ENCODE measurements at places on chromosomes 4 and X.
A peak's percentile ranks its signal among the peaks of the same experiment; 100 is the strongest.

DNA sequence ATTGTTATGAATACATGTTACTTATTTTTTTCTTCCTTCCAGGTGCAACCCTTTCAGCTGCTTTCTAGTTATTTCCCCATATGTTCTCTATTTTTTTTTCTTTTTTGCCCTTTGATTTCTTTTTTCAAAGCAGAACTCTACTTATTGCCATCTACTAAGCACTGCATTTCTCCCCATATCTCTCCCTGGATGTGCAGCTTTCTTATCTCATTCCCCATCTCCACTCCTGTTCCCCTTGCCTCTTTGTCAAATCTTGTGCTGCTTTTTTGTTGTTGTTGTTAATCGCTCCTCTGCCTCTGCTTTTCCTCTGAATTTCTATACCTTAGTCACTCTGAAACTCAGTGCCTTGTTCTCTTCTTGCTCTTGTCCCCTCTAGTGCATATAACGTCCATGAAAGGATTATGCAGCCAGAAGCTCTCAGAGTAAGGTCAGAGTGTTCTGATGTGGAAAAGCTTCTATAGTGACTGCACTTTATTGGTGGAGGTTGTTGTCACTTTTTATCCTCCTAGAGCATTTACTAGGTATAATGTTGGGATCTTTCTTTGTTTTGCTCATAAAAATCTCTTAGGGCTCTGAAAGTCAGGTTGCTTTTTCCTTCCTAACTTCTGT lies 51.1 kb upstream of the JADE1 start:
- DNase-seq = no peak

DNA sequence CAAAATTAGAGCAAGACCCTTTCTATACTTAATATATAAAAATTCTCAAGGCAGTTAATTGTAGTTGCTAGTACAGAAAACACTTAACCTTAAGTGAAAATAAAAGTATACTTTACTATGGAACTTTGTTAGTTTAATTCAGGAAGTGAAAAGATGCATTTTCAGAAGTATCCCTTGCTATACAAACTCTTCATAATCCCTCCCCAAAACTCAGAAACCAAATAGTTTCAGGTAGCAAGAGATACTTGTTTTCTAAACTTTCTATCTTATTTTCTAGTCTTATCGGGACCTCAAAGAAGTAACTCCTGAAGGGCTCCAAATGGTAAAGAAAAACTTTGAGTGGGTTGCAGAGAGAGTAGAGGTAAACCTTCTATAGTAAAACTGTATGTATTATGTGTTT lies 14.3 kb downstream of the PAICS start:
- no peak for DNase-seq

- DNase-seq = no peak
These were observed 151.3 kb upstream of the LEF1 start for GRCh38 chr4:108320061-108320460.

DNA sequence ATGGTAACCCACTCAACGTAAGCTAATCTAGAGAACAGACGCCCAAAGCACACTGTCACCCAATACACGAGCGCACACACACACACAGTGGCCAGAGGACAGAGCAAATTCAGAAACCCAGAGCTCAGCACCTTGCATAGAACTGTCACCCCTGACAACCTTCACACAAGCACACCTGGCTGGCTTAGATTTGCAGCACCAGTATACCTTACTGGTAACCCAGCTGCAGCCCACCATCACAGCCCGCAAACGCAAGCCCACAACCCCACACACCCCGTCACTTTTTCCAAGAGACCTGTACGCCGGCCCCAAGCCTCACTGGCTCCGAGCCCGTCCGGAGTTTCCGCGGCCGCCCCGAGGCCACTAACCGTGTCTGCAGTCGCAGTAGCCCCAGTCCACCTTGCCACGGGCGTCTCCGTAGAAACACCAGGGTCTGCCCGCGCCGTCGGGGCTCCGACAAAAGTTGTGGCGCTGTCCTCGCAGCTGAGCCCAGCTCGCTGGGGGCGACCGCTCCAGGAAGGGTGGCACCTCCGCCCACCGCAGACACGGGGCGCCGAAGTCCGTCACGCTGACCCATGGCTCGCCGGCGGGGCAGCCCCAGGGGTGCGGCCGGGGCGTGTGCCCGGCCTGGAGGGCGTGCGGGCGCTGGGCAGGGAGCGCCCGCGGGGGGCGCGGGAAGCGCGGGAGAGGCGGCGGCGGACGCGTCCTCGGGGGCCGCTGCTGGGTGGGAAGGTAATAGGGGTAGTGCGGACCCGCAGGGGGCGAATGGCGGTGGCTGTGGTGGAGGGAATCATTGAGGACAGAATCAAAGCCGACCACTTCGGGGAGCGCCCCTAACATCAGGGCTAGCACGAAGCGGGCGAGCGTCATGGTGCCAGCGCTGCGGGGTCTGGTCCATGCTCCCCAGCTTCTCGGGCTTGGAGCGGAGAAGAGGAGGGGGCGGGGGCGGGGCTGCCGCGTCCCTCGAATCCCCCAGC lies 664 bp downstream of the PRSS12 start:
- DNase-seq = no peak

GRCh38 chr4:167964766-167965373 lies 127.5 kb upstream of the ANXA10 start:
- no peak for DNase-seq

GRCh38 chrX:37331546-37331945 lies 17.6 kb upstream of the PRRG1 start:
- DNase-seq = no peak

DNA sequence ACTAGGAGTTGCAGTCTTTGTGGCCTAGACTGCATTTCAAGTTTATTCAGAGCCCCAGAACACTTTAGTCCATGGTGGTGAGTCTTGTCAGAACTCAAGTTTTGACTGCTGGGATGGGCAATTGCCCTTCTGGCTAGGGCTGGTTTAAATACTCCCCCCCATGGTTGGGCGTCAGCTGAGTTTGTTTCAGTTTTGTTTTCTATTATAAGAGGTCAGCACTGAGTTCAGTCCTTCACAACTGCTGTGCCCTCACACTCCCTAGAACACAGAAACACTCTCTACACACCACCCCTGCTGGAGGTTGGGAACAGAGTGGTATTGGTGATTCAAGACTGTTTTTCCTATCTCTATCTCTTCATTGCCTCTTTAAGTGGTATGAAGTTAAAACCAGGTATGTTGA lies 217.0 kb downstream of the GUCY2F start:
- no peak for DNase-seq

DNA sequence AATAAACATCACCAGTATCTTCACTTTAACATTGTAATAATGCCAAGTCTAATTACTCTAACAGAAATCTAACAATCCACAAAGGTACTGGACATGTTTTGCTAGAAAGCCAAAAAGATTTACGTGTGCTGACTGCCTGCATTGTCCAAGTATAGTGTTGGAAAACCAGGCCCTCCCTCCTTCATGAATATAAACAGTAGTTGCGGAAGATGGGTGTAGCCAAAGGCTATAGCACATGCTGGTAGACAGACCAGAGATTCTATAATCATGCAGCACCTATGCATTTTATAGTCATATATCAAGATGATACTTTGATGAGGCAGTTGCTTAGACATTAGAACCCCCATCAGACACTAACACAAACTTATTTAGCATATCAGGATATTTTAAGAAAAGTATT lies 22.6 kb downstream of the ZNF280C start:
- no peak for DNase-seq

GRCh38 chr4:151231915-151232595 lies 44.9 kb upstream of the PRSS48 start:
- no peak for DNase-seq

GRCh38 chr4:3337811-3338210 lies 45.0 kb downstream of the RGS12 start:
- no peak for DNase-seq

GRCh38 chrX:1835056-1835455 lies 220.2 kb downstream of the ASMT start:
- no peak for DNase-seq

- no peak for DNase-seq
These were observed 174.2 kb downstream of the MAPK10 start for GRCh38 chr4:86185659-86186058.

DNA sequence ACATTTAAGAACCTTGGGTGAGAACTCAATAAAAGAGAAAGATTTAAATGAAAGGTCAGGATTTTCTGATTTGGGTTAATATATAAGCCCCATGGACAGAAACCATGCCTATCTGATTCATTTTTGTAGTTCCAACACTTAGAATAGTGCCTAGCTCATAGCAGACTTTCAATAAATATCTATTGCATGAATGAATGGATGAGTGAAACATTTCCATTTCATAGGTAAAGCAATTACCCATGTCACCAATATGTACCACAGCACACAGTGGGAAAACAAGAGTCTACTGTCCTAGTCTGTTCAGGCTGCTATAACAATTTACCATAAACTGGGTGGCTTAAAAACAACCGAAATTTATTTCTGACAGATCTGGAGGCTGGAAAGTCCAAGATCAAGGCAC lies 63.9 kb upstream of the PTPN13 start:
- DNase-seq = no peak

- DNase-seq = no peak
These were observed 8.5 kb upstream of the LHFPL1 start for GRCh38 chrX:112688242-112688641.

DNA sequence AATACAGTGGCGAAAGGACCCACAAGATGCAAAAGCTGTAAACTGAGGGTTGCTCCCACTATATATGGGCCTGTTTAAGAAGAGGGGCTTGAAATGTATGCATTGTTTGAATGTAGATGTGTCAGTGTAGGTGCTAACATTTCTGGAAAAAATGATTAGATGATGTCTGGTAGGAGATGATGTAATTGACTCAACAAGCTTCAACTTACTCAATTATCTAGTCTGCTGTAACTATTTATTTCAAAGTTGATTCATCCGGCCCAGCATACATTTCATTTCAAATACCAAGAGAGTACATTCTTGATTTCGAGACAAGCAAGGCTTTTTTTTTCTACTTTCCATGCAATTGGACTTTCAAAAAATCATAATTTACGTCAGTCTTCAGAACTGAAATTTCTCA lies 9.3 kb upstream of the ENAM start:
- no peak for DNase-seq

GRCh38 chrX:119871245-119871598 lies 311 bp downstream of the RNF113A start:
- no peak for DNase-seq

GRCh38 chrX:140709421-140709846 lies at the start of gene LINC00632:
TSS of gene LINC00632 (plus strand) at chrX:140709759.
- no peak for DNase-seq

- DNase-seq = no peak
These were observed 1.1 kb upstream of the EPGN start for GRCh38 chr4:74307170-74307569.

GRCh38 chr4:155541716-155542115 lies 124.9 kb upstream of the GUCY1A1 start:
- DNase-seq = no peak

DNA sequence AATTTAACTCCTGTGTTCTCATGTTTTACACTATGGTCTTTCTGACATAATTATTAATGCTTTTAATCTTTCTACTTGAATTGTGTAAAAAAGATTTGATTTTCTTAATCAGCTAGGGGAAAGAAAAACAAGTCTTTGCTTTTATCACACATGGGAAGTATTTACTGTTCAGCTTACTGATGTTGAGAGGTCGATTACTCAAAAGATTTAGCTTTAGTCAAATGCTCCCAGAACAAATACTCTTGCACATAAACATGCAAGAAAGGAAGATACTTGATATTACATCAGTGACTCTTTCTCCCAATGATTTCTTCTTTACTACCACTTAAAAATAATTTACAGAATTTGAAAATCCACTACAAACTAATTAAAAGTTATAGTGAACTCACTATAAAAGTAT lies 198.3 kb upstream of the FAT4 start:
- no peak for DNase-seq

GRCh38 chr4:112145790-112146501 lies 692 bp downstream of the FAM241A start:
- DNase-seq = peak; percentile 13

- DNase-seq = no peak
These were observed 3.1 kb downstream of the POU3F4 start for GRCh38 chrX:83511208-83511607.

- no peak for DNase-seq
These were observed 34.7 kb upstream of the SPON2 start for GRCh38 chr4:1207157-1207470.

- no peak for DNase-seq
These were observed 392.3 kb downstream of the PACRGL start for GRCh38 chr4:21092531-21092930.

DNA sequence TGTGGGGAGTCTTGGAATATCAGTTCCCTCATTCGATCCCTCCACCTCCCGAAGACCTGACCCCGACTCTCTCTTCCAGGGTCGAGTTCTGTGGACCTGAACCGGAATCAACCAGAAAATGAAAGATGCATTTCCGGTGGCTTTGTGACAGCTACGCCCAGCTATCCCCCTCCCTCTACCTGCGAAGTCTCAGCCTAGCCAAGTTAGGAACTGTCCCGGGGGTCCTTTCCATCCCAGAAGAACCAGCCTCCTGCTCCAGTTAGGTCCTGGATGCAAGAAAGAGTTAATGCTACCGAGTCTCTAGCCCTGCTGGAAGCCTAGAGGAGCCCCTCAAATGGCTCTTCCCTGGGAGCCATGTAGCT lies 13.4 kb upstream of the ETDC start:
- DNase-seq = no peak

DNA sequence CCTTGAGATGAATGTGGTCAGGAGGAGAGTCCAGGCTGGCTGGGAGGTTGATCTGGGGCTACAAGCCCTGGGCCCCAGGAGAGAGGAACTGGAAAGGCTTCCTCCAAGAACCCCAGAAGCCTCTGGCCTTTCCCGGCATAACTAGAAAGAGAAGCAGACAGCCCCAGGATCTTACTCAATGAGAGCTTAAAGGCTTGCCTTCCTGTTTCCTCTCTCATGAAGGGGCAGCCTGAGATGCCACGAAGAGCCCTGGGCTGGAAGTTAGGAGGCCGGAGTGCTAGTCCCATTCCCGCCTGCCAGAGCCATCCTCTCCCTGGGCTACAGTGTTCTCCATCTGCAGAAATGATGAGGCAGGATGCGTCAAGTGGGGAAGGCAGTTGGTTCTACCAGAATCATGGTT lies 20.1 kb upstream of the XPNPEP2 start:
- DNase-seq = no peak

DNA sequence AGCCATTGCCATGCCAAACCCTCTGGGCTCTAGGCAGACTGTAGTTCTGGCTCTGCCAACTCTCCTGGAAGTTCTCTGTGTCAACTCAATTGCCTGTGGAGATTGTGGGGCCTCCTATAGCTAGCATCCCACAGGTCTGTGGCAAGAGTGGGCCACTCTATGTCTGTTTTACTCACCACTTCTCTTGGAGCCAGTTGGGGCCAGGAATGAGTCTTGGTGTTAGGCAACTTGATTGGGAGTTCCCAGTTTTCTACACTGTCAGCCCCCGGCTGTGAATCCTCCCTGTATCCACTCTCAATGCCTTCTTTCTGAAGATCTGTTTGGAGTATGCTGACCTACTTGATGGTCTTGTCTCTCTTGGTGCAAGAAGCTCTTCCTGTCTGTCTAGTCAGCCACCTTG lies 48.2 kb upstream of the EPGN start:
- DNase-seq = no peak

- no peak for DNase-seq
These were observed 6.0 kb downstream of the DHX15 start for GRCh38 chr4:24578364-24578763.

- DNase-seq = no peak
These were observed 38.3 kb downstream of the DCTD start for GRCh38 chr4:182878633-182879495.

- no peak for DNase-seq
These were observed 60.9 kb downstream of the ANAPC4 start for GRCh38 chr4:25437926-25438325.

GRCh38 chr4:13765539-13765938 lies 138.0 kb upstream of the BOD1L1 start:
- no peak for DNase-seq

- no peak for DNase-seq
These were observed 295.9 kb upstream of the TACR3 start for GRCh38 chr4:104015680-104016079.

- no peak for DNase-seq
These were observed 94.1 kb downstream of the COX18 start for GRCh38 chr4:72975488-72975784.
